ENCODE measurements at places on chromosomes 13 and 19.

- no peak for DNase-seq
These were observed 50.1 kb upstream of the FREM2 start for GRCh38 chr13:38636761-38637160.

DNA sequence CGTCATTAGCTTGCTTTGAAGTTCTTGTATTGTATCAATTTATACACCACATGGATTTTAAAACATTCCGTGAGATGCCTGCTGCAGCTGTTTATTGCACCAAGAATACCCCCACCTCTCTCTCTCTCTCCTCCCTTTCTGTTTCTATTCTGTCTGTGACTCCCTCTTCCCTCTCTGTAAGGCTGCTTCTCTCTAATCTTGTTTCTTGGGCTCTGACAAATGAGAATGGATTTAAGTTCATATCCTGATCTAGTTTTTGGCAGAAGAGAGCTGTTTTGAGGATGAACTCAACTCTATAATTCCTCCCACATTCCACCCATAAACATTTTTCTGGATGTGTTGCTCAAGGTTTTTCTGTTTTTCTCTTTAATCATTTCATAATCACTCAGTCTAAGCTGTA lies 144.3 kb upstream of the FRY start:
- DNase-seq, result no peak

GRCh38 chr13:40165316-40165932 lies 501.0 kb downstream of the FOXO1 start:
- DNase-seq, result no peak

- DNase-seq, result no peak
These were observed 100.2 kb downstream of the ZIC5 start for GRCh38 chr13:99871249-99871898.

DNA sequence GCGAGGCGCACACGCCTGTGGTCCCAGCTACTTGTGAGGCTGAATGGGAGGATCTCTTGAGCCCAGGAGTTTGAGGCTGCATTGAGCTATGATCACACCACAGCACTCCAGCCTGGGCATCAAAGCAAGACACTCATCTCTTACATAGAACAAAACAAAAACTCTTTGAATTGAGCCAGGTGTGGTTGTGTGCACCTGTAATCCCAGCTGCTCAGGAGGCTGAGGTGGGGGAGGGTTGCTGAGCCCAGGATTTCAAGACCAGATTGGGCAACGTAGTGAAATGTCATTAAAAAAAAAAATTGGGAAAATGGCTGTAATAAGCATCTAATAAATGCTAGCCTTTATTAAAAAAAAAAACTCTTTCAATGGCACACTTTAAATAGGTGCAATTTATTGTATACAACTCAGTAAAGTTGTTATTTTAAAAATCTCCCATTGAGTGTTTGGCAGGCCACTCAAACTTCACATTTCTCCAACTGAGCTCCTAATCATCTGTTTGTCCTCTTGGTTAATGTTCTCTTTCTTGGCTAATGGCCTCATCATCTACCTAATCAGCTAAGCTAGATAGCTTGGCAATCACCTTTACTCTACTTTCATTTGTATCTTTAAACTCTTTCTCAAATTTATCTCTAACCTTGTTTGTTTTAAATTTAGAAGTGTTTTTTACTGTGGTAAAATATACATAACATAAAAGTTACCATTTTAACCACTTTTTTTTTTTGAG lies 28.1 kb upstream of the HMGB1 start:
- DNase-seq, result no peak

DNA sequence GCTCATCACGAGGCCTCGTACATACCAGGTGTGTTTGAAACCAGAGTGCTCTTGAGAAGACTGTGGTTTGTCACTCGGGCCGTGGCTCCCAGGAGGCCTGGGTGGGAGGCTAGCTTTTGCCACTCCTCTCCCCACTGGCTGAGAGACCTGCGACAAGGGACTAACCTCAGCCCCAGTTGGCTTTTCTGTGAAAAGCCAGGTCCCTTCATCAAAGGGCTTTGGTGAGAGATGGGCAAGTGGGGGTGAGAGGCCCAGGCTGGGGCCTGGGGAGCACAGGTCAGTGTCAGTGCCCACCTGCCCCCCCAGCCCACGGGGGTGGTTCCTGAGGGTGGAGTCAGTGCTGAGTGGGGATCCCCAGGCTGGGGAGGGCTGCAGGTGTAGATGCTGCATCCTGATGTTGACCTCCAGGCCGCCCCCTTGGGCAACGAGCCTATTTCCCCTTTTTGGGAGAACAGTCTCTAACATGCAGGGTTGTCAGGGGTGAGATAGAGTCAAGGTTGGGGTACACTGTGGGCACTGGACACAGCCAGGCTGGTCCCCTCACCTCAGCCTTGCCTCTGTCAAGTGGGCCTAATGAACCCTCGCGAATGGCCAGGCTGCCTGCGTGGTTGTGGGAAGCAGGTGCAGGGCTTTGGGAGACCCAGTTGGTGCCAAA lies 661 bp downstream of the KCNJ14 start:
- no peak for DNase-seq

GRCh38 chr19:12757544-12758274 lies 6.1 kb downstream of the BEST2 start:
- peak; percentile 51 for DNase-seq

GRCh38 chr19:7744871-7745650 lies 2.3 kb downstream of the CD209 start:
- no peak for DNase-seq

- peak; percentile 31 for DNase-seq
These were observed 140.7 kb downstream of the KCTD12 start for GRCh38 chr13:76745261-76746200.

DNA sequence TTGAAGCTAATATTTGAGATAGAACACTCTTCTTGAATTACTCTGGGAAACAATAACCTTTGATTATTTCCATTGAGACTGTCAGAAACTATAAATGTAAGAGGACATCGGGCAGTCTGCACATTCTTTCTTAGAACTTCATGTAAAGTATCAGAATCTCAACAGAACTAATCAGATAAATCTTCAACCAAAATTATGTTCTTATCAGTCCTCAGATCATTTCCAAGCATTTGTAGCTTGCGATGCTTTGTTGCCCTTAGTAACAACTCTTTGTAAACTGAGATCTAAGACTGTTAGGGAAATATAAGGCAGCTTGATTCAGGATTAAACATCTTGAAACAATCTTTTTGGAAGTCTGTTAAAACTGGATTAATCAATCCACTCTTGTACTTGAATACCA lies 70.3 kb downstream of the FNDC3A start:
- no peak for DNase-seq

DNA sequence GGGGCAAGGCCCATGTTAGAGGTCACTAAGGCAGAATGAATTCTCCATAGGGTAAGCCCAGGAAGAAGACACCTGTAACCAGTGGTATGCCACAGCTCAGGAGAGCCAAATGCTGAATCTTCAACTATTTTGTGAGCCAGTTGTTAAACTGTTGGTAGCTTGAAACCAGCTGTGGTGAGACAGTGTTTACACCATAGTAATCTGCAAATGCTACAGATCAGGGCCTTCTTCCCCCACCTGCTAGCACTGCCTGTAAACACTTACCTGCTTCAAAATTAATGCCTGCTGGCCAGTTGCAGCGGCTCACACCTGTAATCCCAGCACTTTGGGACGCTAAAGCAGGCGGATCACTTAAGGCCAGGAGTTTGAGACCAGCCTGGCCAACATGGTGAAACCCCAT lies 12.1 kb downstream of the FBXL12 start:
- no peak for DNase-seq

DNA sequence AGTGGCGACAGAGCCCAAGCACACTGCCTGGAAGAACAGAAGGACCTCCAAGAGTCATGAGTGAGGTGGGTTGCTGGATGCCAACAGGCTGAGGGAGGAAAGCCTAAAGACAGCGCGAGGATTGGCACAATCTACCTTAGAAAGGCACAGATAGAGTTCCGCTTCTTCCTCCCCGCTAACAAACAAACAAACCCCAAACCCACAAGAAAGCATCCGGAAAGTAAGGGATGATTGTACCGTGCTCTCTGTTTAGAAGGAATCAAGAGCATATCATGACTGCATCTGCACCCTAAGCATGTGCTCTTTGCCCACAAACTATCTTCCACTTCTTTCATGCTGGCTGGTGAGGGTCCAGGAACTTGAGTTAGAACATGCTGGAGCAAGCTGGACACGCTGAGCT lies 233.0 kb upstream of the KLF12 start:
- no peak for DNase-seq

DNA sequence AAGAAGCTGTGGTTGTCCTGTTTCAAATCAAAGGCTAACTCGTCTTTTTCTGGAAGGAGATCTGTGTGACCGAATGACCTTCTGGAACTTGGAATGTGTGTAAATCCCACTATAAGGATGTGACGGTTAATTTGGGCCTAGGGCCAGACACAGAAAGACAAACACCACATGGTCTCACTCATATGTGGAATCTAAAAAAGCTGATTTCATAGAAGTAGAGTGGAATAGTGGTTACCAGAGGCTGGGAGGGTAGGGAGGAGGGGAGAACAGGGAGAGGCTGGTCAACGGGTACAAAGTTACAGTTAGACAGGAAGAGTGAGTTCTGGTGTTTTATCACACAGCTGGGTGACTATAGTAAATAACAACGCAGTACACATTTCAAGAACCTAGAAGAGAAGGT lies 39.3 kb upstream of the RGCC start:
- no peak for DNase-seq

DNA sequence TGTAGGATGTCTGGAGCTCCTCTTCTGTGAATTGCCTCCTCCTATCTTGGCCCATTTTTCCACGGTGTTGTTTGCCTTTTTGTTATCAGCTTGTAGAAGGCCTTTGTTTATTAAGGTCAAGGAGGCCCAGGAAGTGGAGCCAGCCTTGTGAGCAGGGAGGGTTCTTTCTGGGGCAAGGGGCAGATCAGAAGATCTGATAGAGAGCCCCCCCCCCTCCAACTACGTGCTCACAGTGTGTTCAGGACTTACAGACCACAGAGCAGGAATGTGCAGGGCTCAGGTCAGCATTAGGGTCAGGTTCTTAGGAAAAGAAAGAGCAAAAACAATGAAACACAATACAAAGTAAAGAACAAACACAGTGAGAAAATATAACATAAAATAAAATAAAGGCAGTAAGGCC lies 59.4 kb downstream of the CCNE1 start:
- DNase-seq, result no peak

GRCh38 chr19:17720440-17720839 lies 1.2 kb downstream of the MAP1S start:
- no peak for DNase-seq

DNA sequence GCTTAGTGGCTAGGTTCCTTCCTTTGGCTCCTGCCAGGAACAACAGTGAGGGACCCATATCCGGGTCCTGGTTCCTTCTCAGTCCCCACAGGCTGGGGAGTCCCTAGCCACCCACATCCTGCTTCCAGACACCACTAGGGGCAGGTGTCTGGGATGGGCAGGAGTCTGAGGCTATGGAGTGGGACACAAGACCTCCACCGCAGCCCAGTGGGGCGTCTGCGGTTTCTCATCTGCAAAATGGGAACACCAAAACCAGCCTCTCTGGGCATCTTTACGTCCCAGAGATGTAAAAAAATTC lies 879 bp upstream of the FCGBP start:
- no peak for DNase-seq

GRCh38 chr13:53321296-53321801 lies 292.7 kb downstream of the OLFM4 start:
- DNase-seq, result no peak

- DNase-seq, result no peak
These were observed 2136.8 kb downstream of the PCDH9 start for GRCh38 chr13:65093357-65093756.

DNA sequence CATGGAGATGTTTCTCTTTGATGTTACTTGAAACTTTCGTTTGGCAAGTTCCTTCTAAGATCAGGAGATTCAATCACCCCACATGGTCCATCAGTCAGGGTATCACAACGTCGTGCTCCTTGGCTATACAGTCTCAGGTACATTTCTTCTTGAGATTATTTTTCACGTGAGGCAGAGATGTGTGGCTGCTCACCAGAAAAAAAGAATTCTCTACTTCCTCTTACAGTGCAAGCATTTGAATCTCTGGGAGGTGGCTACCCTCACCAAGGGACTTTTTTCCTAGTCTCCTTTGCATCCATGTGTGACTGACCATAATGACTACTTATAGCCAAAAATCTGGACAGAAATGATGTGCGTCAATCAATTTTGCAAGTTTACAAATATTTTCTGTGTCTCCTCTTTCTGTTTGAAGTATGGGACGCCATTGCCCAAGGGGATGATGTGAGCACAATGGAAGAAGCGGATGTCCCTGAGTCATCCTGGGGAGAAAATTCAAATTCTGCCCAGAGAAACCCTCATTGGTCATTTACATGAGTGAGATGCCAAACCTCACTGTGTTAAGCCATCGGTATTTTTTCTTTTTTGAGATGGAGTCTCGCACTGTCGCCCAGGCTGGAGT lies 8.6 kb upstream of the LAIR2 start:
- no peak for DNase-seq

- DNase-seq, result no peak
These were observed 2.0 kb upstream of the PIK3R2 start for GRCh38 chr19:18150776-18151624.

GRCh38 chr13:35894636-35895035 lies 236.5 kb downstream of the DCLK1 start:
- DNase-seq, result no peak

GRCh38 chr13:80408270-80408669 lies 67.3 kb upstream of the SPRY2 start:
- DNase-seq, result no peak

- no peak for DNase-seq
These were observed 6.1 kb downstream of the NAPA start for GRCh38 chr19:47508721-47509120.

GRCh38 chr19:29623726-29624488 lies 17.8 kb downstream of the POP4 start:
- DNase-seq, result no peak

DNA sequence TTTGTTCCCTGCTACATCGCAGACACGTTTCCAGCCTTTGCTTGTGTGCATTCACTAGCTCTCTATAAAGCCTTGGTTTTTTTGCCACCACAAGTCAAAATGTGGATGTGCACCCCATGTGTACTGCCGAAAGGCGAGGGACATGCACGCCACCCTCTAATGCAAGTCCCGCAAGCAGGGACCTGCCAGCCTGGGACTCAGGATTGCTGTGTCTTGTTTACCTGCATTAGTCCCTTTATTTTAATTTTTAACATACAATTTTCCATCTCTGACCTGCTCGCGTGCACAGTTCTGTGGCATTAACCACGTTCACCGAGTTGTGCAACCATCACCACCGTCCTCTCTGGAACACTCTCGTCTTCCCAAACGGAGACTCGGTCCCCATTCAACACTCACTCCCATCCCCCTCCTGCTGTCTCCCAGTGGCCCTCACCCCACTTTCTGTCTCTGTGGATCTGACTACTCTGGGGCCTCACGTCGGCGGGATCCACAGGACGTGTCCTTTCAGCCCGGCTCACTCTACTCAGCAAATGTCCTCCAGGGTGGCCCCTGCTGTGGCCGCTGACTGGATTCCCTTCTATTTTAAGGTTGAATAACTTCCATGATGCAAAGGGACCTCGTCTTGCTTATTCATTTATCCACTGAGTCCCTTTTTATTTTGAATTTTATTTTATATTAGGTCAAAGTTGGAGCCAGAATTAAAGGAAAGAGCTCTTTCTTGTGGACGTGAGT lies 58.4 kb downstream of the RASA3 start:
- DNase-seq, result no peak

GRCh38 chr19:375395-376110 lies 31.0 kb upstream of the MIER2 start:
- DNase-seq, result no peak

GRCh38 chr19:54391589-54392061 lies 23.6 kb upstream of the TTYH1 start:
- no peak for DNase-seq
